ENCODE measurements at places on chromosomes 1 and 21.
A peak's percentile ranks its signal among the peaks of the same experiment; 100 is the strongest.

GRCh38 chr1:119254067-119254720 lies 113.7 kb upstream of the WARS2 start:
- no peak for DNase-seq

GRCh38 chr1:2891923-2892448 lies 90.5 kb upstream of the TTC34 start:
- no peak for DNase-seq

DNA sequence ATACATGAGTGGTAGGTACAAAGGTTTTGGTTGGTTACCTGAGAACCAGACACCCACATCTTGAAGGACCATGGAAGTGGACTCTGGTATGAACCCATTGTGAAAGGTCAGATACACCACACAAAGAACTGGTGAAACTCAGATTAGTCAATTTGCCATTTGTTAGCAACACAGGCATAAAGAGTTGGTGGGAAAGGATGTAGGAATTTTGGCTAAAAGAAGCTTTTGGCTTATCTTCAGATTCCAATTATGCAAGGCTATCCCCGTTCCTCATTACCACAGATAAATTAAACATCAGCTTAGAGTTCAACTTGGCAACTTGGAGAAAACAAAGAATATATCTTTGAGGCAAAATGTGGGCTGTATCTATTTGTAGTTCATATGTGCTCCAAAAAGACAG lies 87.0 kb upstream of the IRF2BP2 start:
- DNase-seq: no peak

DNA sequence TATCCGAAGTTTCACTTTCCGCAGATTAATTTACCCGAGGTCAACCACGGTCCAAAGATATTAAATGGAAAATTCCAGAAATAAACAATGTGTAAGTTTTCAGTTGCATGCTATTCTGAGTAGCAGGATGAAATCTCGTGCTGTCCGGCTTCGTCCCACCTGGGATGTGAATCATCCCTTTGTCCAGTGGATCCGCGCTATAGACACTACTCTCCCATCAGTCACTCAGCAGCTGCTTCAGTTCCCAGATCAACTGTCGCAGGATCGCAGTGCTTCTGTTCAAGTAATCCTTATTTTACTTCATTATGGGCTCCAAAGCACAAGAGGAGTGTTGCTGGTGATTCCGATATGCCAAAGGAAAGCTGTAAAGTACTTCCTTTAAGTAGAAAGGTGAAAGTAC lies 8.3 kb upstream of the LRP8 start:
- peak; percentile 25 for DNase-seq

GRCh38 chr1:17696417-17697301 lies 58.5 kb upstream of the ACTL8 start:
- DNase-seq: no peak

GRCh38 chr1:64915381-64916274 lies 50.7 kb downstream of the JAK1 start:
- DNase-seq: no peak

DNA sequence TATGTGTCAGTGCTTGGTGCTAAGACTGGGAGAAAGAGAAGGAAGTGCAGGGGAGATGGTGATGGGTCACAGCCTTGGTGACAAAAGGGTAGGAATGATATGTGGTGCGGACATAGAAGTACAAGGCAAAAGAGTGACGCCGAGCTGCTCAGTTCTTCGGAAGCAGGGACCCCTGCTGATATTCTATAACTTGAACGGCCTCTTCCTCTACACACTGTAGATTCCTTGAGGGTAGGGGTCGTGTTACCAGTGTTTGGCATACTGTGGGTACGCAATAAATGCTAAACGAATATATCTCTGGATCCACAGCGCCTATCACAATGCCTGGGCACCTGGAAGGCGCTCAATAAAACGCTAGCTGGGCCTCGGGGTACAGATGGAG lies 488 bp downstream of the DBT start:
- DNase-seq: no peak

GRCh38 chr21:34965200-34966174 lies 83.6 kb downstream of the RUNX1 start:
- no peak for DNase-seq

DNA sequence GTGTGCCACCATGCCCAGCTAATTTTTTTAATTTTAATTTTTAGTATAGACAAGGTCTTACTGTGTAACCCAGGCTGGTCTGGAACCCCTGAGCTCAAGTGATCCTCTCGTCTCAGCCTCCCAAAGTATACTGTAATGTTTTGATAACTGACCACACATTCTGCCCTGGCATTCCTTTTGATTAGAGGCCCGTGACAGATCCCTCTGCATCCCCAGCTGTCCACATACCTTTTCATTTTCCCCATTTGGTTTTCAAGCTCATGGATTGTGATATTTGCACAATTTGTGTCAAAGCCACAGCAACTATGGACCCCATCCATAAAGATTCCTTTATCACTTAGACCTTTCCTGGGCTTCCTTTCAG lies 116.8 kb upstream of the ATP1A1 start:
- no peak for DNase-seq
